ENCODE measurements at places on chromosomes 7 and 10.

- no peak for DNase-seq
Observed at GRCh38 chr10:110392121-110392520, 87.4 kb upstream of the SMNDC1 start.

GRCh38 chr10:75352650-75353049, 48.9 kb downstream of the ZNF503 start:
- DNase-seq, result no peak

DNA sequence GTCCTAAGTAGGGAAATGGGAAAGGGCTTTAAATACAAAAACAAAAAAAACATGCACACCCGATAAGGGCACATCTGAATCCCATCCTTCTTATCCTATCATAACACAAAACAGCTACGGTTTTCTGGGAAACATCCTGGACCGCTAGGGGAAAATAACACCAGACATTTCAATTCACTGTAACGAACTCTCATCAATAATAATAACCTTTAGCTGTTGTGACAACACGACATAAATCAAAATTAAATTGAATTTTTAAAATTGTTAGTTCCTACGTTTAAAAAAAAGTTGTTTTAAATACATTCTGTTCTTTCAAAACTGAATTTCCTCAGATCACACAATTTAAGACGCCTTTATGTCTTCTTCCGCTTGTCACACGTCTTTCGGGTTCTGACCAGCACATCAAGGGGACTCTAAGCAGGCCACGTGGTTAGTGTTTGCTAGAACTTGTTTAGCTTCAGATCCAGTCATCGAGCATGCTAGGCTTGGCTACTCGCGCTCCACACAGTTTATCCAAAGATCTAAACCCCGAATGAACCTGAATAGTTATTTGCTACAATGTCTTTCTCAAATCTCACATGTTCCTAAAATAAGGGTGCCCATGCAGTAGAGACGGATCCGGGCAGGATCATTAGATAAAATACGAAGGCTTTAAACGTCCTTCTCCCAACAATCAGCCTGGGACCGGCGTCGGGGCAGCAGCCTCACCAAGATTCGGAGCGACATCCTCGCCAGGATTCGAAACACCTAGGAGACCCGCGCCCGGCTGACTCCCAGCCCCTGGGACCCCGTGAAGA, 839 bp downstream of the IKZF5 start:
- DNase-seq, result peak; percentile 67

GRCh38 chr7:27166531-27167505, 1.5 kb upstream of the HOXA9 start:
- peak; percentile 80 for DNase-seq

- DNase-seq, result no peak
Observed at GRCh38 chr10:49287689-49288340, 11.2 kb upstream of the C10orf71 start.

DNA sequence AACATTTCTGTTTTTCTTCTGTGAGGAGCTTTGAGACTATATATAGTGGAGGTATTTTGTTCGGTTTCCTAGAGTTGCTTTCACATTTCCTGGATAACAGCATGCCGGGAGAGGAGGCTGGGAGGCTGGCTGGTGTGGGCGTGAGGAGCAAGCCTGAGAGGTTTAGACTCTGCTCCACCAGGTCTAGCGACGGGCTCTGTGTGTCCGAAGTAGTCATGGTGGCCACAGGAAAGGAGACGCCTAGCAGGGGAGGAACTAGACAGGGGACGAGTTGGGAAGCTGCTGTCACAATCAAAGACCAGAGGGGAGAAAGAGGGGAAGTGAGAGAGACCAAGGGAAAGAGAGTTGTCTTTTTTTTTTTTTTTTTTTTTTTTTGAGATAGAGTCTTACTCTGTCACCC, 19.6 kb downstream of the PTPRE start:
- DNase-seq, result no peak

DNA sequence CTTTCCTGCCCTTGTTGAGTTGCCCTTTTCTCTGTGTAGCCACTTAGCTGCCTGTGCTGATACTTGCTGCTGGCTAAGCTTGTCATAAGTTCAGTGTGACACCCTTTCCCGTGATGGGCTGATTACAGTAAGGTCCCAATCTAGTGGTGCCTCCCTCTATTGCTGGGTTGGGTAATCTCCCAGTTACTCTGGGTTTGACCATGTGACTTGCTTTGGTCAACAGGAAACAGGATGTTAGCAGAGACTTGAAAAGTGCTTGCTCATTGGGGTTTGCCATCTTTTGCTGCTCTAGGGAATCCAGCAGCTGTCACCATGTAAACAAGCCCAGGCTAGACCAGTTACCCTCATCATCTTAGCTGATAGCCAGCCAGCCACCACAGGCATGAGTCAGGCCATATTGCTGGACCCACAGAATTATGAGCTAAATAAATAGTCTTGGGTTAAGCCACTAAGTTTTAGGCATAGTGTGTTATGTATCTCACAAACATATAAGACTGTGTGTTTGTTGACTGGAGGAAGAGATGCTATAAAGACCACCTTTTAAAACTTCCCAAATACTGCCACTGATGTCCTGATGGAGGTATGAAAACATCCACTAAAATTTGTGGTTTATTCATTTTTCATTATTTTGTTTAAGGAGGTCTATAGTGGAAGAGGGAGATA, 4.0 kb upstream of the LEP start:
- peak; percentile 66 for DNase-seq

- no peak for DNase-seq
Observed at GRCh38 chr7:1046722-1047679, 2.7 kb downstream of the GPR146 start.

GRCh38 chr7:149707448-149707886, 65.9 kb downstream of the ZNF467 start:
- peak; percentile 48 for DNase-seq

DNA sequence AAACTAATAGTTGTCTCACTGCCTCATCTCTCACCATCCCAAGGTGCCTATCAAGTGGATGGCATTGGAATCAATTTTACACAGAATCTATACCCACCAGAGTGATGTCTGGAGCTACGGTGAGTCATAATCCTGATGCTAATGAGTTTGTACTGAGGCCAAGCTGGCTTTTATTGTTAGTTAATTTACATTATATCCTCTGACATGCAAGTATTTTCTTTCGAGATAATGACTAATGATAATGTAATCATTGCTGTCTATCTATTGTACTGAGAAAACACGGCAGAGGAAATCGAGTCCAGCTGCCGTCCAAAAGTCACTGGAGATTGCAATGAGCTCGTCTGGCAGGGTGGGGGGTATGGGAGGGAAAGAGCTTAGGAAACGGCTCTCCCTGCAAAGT, 172.4 kb upstream of the LANCL2 start:
- peak; percentile 61 for DNase-seq

GRCh38 chr10:71290806-71291527, 28.1 kb upstream of the SLC29A3 start:
- DNase-seq, result no peak

- DNase-seq, result no peak
Observed at GRCh38 chr7:53743697-53744402, 708.4 kb downstream of the POM121L12 start.

- DNase-seq, result no peak
Observed at GRCh38 chr10:98458809-98459784, 12.4 kb upstream of the HPS1 start.

DNA sequence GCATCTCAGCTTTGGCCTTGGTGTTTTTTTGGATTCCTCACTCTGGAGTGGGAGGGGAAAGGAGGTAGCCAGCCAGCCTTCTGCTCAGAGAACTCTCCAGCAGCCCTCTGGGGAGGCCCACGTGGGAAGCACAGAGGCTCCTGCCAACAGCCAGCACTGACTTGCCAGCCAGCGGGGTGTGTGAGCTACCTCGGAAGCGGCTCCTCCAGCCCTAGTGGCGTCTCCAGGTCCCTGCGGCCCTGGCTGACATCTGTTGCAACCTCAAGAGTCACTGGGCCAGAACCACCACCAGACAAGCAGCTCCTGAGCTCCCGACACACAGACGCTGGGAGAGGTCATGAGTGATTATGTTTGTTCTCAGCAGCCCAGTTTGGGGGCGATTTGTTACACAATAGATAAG, 180.2 kb upstream of the FZD8 start:
- DNase-seq, result peak; percentile 57

DNA sequence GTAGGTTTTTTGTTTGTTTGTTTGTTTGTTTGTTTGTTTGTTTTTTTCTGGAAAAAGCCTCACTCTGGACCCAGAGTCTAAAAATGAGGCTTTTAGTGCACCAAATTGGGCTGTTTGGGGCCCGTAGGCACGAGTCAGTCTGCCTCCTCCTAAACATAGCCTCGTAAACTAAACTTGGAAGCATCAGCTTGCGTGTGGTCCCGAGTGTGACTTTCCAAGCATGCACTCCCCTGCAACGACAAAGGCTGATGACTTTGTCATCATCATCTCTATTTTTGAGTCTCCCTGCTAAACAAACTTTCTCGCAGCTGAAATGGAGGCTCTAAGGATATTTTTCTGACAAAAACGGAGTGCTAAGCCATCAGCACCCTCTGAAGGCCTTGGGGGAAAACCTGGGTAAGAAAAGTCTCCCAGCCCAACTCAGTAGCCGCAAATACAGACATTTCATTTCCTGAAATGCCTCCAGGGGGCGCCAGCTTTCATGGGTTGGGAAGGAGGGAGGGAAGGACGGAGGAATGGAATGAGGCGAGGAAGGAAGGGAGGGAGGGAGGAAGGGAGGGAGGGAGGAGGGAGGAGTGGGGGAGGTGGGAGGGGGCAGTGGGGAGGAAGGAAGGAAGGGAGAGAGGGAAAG, 245.9 kb downstream of the KCNMA1 start:
- DNase-seq, result peak; percentile 86

DNA sequence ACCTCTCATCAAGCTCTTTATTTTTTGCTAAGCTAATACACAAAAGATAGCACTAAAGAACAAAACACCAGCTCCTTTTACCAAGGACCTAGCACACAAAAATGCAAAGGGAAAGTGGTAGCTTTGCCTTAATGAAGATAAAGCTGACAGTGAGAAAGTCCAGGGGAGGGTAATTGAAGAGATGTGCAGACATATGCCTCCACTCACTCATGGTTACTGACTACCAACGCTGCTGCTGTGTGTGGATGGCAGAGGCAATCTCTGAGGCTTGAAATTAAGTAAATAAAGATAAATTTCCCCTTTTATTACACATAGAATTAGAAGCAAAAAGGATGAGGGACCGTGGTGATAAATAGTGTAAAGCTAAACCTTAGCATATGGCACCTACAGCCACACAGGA, 87.0 kb downstream of the HGF start:
- peak; percentile 76 for DNase-seq

- DNase-seq, result no peak
Observed at GRCh38 chr10:42551582-42552187, 86.7 kb downstream of the ZNF33B start.

DNA sequence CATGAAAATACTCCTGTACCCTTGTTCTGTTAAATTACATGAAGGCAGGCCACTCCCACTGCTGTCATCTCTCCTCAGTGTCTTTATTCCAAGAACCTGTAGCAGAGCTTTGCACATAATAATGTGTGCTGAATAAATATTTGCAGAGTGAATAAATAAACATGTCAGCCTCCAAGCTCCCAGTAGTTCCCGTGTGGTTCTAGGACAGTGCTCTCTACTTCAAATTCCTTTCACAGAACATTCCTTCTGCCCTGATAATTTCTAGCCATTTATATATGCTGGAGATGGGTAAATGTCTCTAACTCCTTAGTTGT, 20.3 kb upstream of the HYAL4 start:
- no peak for DNase-seq

All from fibroblast of villous mesenchyme (primary cell).